SW 1271 (cell line): ENCODE measurements at places on chromosomes 6 and 20.

GRCh38 chr6:139982195-139982594 is 607.7 kb upstream of the CITED2 start:
- DNase-seq, result no peak

GRCh38 chr6:72941751-72942150 is 283.5 kb downstream of the KHDC1L start:
- DNase-seq, result no peak

GRCh38 chr6:66429210-66429609 is 722.2 kb upstream of the EYS start:
- no peak for DNase-seq

DNA sequence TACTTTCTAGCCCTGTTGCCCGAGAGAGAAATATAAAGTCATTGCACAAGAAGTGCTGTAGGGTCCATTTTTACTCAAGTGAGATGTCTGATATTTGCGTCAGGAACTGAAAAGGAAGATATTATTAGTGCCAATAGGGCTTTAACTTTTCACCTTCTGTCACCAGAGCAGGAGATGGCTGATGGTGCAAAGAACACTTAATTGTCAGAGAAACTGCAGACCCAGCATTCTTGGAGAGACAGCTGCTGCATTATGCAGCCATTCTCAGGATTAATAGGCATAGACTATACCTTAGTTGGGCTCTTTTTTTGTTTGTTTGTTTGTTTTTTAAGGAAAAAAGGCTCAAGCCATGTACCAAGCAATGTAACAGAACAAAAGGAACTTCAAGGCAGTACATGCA is 179.4 kb downstream of the RPS12 start:
- DNase-seq, result no peak

- no peak for DNase-seq
Measured at GRCh38 chr6:29637247-29637646, 4.3 kb upstream of the GABBR1 start.

- DNase-seq, result no peak
Measured at GRCh38 chr20:328027-328974, 2.9 kb downstream of the SOX12 start.

GRCh38 chr6:116529466-116530290 is 15.8 kb downstream of the TRAPPC3L start:
- no peak for DNase-seq

- no peak for DNase-seq
Measured at GRCh38 chr6:166156942-166157341, 10.7 kb downstream of the TBXT start.

DNA sequence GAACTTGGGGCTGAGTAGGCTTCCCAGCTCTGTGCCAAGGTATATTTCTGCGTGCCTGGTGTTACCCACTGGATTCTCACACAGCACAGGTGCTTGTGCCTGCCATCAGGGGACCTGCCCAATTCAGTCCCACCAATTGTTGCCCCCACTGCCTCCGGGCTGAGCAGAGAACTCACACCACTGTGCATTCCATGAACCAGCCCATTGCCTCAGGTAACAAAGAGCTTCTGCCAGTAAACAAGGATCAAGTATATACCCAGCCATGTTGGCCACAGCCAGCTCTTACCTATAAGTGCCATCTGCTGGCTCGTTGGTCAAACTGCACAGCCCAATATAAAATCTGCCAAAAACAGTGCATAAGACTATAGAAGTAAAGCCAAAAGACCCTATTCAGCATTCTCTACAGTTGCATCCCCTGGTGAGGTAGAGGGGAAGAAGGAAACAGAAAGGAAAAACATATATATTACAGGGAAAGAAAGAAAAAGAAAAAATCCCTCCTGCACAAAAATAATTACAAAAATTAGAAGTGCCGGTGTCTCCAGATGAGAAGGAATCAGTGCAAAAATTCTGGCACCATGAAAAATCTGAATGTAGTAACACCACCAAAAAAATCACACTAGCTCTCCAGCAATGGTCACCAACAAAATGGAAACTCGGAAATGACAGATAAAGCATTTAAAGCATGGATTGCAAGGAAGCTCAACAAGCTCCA is 241.4 kb downstream of the IBTK start:
- DNase-seq, result peak; percentile 21

GRCh38 chr6:26025894-26026832 is 61.1 kb upstream of the HFE start:
- peak; percentile 93 for DNase-seq

- no peak for DNase-seq
Measured at GRCh38 chr6:132060591-132060990, 109.4 kb upstream of the CCN2 start.

DNA sequence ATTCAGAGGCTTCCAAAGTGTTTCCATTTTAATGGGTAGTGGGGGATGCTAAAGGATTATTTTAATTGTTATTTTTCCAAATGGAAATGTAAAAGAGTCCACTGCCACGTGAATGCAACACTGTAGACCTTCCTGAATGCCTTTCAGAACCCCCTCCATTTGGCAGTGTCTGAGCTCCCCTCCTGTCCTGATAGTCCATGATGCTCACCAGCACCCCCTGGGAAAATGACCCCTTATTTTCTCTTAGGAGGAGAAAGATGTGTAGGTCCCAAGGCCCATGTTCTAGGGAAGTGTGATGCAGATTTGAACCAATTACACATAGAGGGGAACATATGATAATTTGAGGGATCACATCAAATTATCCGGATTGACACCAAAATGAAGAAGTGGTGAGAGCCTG is 46.8 kb upstream of the SH3BGRL2 start:
- no peak for DNase-seq

DNA sequence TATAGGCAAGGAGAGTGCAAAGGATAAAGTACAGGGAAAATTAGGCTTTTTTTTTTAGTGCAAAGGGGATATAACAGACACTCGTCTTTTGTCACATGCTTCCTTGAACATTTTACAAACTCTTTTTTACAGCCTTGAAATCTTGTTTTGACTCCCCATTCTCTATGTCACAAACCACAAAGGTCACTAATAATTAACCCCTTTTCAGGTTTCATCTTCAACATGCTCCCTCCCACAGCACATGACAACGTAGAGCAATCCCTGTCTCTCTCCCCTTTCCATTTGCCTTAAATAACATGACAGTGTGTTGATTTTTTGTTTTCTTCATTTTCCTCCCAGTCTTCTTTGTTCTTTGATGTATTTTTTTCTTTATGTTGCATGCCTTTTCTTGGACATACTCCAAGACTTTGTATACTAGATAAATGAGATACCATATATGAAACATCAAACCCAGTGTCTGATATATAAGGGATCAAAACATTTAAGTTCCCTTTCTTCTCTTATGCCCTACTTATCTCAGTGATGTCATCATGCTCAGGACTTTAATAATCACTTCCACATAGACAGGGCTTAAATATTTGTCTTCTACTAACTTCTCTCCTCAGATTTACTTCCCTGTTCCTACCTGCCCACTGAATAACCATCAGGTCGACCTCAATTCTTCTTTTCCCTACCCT is 378.7 kb upstream of the HSF2 start:
- DNase-seq, result no peak

GRCh38 chr6:75748003-75748742 is 866 bp upstream of the MYO6 start:
- no peak for DNase-seq

DNA sequence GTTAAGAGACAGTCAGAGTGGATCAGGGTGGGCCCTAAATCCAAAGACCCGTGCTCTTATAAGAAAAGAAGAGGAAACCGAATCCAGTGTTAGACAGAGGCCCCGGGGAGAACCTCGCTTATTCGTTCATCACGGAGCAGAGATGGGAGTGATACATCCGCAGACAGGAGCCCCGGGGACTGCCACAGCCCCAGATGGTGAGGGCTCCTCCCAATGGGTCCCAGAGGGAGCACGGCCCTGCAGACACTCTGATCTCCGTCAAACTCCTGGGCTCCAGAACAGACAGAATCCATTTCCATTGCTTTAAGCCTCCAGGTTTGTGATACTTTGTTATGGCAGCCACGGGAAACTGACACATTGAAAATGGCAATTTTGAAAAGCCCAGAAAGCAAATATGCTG is 47.0 kb downstream of the CDH4 start:
- DNase-seq, result no peak

- no peak for DNase-seq
Measured at GRCh38 chr6:3867641-3868502, 18.7 kb downstream of the FAM50B start.

GRCh38 chr6:136550045-136550329 is 235 bp downstream of the MAP7 start:
- no peak for DNase-seq

- no peak for DNase-seq
Measured at GRCh38 chr6:8837343-8837742, 402.0 kb upstream of the SLC35B3 start.

- DNase-seq, result no peak
Measured at GRCh38 chr6:130178692-130179091, 44.1 kb downstream of the SAMD3 start.
